Stimulated activated CD8-positive, alpha-beta memory T cell treated with anti-CD3 and anti-CD28 coated beads, Interleukin-15, amount 100 ng/mL, for 24 hours (primary cell): ENCODE measurements at places on chromosomes 4 and X.

DNA sequence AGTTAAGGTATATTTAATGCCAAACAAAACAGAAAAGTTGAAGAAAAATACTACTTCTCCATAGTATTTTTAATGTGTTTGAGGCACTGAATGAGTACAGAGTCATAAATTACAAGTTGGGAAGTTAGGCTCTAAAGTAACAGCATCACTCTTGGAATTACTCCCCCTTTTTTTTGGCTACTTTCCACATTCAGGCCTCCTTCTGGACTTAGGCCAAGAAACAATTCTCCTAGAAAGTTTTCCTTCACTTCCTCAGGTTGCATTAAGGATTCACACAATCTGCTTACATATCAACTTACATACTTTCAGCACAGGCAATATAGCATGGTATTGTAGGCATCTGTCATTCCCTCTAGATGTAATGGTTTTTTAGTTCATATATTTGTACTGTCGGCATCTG is 52.1 kb downstream of the TMEM165 start:
- no peak for DNase-seq

DNA sequence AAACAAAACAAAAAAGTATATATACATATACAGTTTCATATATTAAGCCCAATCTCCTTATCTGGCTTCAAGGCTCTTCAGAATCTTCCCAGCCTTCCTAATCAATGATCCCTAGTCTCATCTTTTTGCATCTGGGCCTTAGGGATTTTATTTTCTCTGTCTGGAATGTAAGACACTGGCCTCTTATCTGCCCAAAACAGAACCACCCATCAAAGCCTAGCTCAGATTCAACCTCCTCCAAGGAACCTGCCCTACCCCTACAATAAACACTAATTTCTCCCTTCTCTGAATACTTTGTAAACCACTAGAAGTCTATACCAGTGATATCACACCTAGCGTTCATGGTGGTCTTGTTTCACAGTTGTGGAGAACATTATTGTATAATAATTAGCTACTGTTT is 23.2 kb upstream of the GAB1 start:
- DNase-seq: no peak

DNA sequence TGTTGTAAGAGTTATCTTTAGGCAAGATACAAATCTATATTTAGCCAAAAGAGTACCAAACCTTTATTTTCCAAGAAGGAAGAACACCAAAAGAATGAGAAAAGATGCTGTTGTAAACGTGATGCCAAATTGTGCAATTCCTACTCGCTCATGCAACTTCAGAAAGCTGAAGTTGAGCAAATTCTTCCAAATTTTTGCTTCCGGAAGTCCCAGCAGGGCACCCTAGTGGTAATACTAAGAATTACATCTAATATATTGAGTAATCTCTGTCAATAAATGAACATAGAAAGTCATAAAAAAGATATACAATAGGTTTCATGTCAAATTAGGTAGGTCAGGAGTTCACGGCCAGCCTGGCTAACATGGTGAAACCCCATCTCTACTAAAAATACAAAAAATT is 36.0 kb upstream of the SMARCAD1 start:
- DNase-seq: no peak

DNA sequence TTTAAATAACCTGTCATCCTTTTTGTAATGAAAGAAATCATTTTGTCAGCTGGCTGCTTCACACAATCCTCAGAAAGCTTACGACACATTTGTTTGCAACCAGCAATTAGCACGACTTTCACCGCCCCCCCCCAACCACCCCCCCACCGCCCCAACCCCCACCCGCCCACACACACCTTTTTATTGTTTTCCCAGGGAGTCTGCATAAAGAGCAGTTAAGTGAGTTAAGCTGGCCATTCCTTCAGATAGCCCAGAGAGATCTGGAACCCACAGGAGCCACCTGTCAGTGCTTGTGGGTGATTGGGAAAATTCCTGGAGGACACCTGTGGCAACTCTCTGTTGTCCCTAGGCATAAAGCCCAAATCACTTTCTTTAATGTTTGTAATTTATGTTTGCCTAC is 175.7 kb upstream of the FMR1 start:
- no peak for DNase-seq

DNA sequence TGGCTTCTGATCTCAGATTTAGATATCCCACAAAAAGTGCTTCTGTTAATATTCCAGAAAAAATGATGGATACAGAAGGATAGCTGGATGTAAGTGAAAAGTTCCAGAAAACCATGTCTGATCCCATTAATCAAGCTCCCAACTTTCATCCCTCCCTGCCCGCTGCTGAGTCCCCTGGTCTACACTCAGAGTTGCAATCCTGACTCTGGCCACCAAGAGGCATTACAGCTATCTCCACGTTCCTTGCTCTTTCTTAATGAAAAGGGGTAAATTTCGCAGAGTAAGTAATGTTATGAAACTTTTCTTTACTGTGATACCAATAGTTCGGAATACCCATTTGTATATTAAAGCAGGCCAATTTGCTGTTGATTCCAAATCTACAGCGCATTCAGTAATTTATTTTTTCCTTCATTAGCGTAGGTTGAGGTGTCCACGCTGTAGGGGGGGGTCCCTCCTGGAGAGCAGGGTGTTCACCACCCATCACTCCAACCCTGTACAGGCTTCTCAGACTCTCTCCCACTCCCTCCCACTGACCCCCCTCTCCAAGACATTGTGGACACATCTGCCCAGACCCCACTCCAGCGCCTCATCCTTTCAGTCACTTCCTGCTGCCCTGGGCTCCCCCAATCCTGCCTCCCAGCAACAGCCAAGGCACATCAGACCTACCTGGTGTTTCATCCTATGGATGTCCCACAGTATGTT is 55.1 kb downstream of the RAB40A start:
- no peak for DNase-seq

GRCh38 chr4:7365462-7366179 is 69.1 kb downstream of the PSAPL1 start:
- DNase-seq: no peak

GRCh38 chrX:44245733-44246132 is 97.7 kb downstream of the EFHC2 start:
- DNase-seq: no peak

GRCh38 chr4:154039435-154040343 is 250.8 kb upstream of the SFRP2 start:
- DNase-seq: no peak
